T-helper 17 cell (primary cell): ENCODE measurements at places on chromosomes 12 and 14.

GRCh38 chr12:124852329-124852831, 11.3 kb downstream of the SCARB1 start:
- H3K4me1 ChIP-seq, result peaks cover 18% of the 10 kb centered on the region
- DNase-seq, result no peak
- H3K27me3 ChIP-seq, result peaks cover 10% of the 10 kb centered on the region
- no peak overlapping the region for H3K4me3 ChIP-seq

DNA sequence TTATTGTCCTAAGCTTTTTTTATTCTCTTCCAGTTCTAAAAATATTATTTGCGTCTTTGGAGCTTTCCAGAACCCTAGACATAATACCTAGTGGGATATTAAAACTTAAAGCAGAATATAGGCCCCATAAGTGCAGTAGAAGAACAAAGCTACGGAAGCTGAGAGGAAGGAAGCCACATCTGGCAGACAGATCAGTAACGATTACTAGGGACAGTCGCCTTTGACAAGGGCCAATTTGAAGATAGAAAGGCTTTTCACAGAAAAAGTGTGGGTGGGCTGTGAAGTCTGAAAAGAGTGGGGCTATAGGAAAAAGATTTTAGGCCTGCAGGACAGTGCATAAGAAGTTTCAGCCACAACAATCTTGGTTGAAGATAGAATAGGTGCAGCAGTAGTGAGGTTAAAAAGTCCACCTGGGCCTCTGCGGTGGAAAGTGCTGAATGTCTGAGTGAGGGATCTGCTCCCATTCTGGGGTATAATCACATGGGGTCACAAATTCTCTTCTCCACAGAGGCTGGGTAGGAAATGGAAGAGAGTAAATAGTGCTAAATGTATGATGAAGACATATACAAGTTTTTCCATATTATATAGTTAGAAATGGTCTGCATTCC, 114.5 kb downstream of the CMAS start:
- no peaks in the 10 kb centered on the region for H3K27me3 ChIP-seq
- no peak for DNase-seq
- H3K4me1 ChIP-seq, result peaks cover 33% of the 10 kb centered on the region
- H3K27ac ChIP-seq, result peak overlapping the region; percentile 51
- H3K36me3 ChIP-seq, result peaks cover 2% of the 10 kb centered on the region
- peak overlapping the region; percentile 43 for H3K4me3 ChIP-seq

DNA sequence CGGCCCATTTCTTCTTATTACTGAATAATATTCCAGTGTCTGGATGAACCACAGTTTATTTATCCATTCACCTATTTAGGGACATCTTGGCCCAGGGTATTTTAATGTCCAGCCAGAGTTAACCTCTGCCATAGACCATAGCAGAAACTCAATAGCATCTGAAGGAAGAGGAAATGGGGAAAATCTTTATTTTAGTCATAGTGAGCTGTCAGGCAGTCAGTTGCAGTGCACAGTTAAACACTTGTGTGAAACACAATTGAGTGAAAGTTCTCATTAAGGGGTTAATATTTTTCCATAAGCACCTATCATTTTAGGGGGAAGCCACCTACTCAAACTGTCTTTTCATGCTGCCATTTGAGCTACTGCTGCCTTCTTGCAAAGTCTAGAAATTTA, 197.3 kb upstream of the PPFIA2 start:
- no peak overlapping the region for H3K27ac ChIP-seq
- no peaks in the 10 kb centered on the region for H3K27me3 ChIP-seq
- peaks cover 2% of the 10 kb centered on the region for H3K4me1 ChIP-seq
- no peaks in the 10 kb centered on the region for H3K36me3 ChIP-seq

- H3K36me3 ChIP-seq, result no peaks in the 10 kb centered on the region
- H3K4me1 ChIP-seq, result peaks cover 7% of the 10 kb centered on the region
- H3K4me3 ChIP-seq, result no peak overlapping the region
- no peak overlapping the region for H3K27ac ChIP-seq
Measured at GRCh38 chr14:21109377-21110138, 8.7 kb downstream of the TMEM253 start.

GRCh38 chr12:103814436-103814835, 26.6 kb downstream of the NT5DC3 start:
- H3K27me3 ChIP-seq, result no peaks in the 10 kb centered on the region
- H3K4me1 ChIP-seq, result peaks cover 2% of the 10 kb centered on the region
- H3K36me3 ChIP-seq, result peaks cover 4% of the 10 kb centered on the region
- H3K4me3 ChIP-seq, result no peak overlapping the region
- no peak overlapping the region for H3K27ac ChIP-seq

DNA sequence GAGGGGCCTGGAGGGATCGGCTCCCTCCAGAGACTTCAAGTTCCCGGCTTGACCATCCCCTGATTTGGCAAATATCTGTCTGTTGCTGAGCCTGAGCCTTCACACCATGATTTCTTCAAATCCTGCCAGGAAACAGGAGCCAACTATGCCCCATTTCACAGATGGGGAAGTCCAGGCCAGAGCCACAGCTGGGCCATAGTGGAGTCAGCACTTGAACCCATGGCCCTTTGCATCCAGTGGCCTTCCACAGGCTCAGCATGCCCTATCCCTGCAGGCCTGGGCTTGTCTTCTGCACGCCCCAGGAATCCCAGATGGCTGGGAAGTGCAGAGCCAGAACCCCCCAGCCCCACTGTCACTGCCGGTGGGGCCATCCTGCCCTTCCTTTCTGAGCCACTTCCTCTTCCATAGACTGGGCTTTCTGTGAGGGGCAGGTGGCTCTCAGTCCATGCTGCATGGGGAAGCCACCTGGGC, 44.9 kb downstream of the CYP46A1 start:
- H3K4me1 ChIP-seq, result peaks cover 2% of the 10 kb centered on the region
- no peak overlapping the region for H3K27ac ChIP-seq
- peaks cover 48% of the 10 kb centered on the region for H3K27me3 ChIP-seq

DNA sequence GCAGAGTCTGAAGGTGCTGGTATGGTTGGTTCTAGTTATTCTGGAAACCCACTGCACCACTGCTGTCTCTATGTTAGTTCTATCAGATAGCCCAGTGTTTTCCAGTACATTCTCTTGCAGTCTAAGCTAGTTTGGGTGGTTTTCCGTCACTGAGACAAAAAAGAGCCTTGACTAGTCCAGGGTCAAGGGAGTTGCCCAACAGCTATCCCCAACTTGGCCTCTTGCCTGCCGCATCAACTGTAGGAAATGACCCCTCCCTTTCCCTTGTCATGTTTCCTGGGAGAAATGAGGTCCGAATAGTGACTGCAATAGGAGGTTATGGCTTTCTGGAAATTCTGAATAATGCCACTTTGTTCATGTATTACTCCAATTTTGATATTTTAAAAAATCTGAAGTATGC, 160.4 kb downstream of the EFCAB11 start:
- DNase-seq, result no peak
- no peak overlapping the region for H3K27ac ChIP-seq
- peaks cover 3% of the 10 kb centered on the region for H3K36me3 ChIP-seq

- no peak overlapping the region for H3K4me3 ChIP-seq
- H3K36me3 ChIP-seq, result peaks cover 2% of the 10 kb centered on the region
- no peak overlapping the region for H3K27ac ChIP-seq
- peaks cover 2% of the 10 kb centered on the region for H3K4me1 ChIP-seq
- no peak for DNase-seq
- no peaks in the 10 kb centered on the region for H3K27me3 ChIP-seq
Measured at GRCh38 chr12:131941116-131941986, 8.4 kb upstream of the EP400 start.

DNA sequence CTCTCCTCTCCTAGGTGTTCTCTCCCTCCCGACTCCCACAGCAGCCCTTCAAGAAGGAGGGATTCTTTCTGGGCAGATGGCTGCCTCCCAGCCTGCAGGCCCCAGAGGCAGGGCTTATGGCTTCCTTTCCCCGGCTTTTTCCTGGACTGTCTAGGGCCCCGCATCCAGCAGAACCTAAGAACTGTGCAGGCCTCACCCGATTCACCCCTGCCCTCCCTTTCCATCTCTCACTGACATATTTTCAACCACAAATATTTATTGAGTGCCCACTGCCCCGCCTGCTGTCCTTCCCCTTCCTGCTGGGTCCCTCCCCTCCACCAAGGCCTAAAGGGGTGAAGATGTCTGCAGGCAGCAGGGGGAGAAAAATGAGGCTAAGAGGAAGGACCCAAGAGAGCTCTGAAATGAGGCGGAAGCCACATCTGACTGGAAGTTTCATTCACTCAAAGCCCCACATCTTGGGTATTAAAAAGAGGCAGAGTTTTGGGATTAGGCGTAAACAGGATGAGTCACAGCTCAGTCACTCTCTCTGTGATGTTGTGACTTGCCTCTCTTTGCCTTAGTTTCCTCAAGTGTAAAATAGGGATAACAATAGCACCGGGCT, 2.9 kb downstream of the SCNN1A start:
- DNase-seq, result no peak
- H3K27me3 ChIP-seq, result peaks cover 7% of the 10 kb centered on the region
- H3K4me3 ChIP-seq, result peak overlapping the region; percentile 36
- no peak overlapping the region for H3K27ac ChIP-seq
- no peaks in the 10 kb centered on the region for H3K36me3 ChIP-seq
- H3K4me1 ChIP-seq, result peaks cover 29% of the 10 kb centered on the region

DNA sequence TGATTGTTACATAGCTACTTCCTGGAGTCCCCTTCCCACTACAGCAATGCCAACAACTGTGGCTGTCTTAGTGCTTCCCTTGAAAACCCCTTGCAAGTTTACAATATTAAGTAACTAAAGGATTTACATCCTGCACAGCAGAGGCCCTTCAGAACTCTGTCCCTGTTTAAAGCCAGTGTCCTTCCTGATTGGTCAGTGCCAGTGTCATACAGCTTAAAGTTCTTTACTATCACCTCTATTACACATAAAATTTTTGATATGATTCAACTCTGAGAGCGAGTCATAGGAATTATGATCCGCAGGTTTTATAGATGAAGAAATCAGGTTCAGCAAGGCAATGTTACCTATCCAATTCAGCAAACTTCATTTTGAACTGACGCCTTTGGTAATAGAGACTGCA, 91.4 kb upstream of the ALX1 start:
- DNase-seq, result no peak
- no peaks in the 10 kb centered on the region for H3K36me3 ChIP-seq
- no peak overlapping the region for H3K4me3 ChIP-seq
- no peaks in the 10 kb centered on the region for H3K4me1 ChIP-seq

DNA sequence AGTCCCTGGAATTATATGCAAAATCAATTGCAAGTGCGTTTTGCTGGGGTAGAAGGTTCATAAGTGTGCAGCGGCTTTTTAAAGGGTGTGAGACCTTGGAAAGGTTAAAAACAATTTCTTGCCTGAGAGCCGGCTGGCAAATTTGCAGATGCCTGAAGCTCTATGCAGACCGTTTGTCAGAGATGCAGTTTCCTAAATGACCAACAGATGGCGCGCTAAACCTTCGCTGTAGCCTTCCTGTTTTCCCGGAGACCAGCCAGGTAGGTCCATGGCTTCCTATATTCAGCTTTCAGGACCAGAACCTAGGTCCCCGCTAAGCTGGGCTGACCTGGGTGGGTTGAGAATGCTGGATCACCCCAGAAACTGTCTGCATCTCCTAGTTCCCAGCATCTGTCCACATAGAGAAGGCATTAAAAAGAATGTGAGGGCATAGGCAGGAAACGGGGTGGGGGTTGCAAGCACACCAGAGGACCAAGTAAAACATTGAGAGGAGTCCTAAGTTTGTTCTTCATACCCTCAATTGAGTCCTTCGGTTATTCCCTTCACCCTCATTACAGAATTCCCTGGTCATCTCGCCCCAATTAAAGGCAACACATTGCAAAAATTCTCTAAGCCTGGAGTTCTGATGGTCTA, 5.7 kb upstream of the NOS1 start:
- H3K36me3 ChIP-seq, result no peaks in the 10 kb centered on the region
- no peaks in the 10 kb centered on the region for H3K4me1 ChIP-seq
- DNase-seq, result peak; percentile 18

DNA sequence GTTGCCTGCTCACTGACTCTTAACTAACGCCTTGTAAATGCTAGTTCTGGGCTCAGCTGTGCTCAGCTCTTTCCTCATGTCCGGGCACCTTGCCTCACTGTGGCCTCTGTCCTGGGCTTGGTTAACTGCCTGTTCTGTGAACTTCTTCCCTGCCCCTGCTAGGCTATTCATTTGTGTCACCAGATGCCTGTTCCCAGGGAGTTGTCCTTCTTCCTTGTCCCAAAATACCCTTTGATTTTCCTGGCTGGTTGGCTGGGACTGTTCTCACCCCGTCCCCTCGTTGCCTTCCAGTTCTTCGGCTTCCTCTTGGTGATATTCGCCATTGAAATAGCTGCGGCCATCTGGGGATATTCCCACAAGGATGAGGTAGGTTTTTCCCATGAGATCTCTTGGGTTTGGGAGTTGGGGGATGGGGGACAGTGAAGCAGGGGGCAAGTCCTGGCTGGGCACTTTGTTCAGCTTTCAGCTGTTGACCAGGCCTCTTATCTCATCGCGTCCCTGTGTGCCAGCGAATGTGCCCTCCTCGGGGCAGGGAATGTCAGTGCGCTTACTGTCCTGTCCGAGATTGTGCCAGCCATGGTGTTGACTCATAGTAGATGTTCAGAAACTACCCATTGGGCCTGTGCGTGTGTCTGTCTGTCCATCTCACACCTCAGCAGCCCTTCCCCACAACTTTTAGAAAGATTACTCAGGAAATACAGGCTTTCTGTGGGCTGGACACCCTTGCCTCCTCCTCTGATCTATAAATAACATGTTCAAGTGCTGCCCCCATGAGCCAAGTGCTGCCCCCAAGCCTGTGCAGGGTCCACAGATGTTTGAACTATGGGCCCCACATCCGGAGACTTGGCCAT, 33.1 kb downstream of the CD9 start:
- H3K27me3 ChIP-seq, result peaks cover 23% of the 10 kb centered on the region
- no peak overlapping the region for H3K4me3 ChIP-seq
- no peak for DNase-seq
- H3K36me3 ChIP-seq, result peaks cover 11% of the 10 kb centered on the region
- peak overlapping the region; percentile 37 for H3K27ac ChIP-seq

GRCh38 chr14:99534863-99535262, 53.7 kb downstream of the CCNK start:
- no peak overlapping the region for H3K4me3 ChIP-seq
- DNase-seq, result no peak
- no peaks in the 10 kb centered on the region for H3K27me3 ChIP-seq
- peaks cover 3% of the 10 kb centered on the region for H3K4me1 ChIP-seq
- H3K27ac ChIP-seq, result no peak overlapping the region

DNA sequence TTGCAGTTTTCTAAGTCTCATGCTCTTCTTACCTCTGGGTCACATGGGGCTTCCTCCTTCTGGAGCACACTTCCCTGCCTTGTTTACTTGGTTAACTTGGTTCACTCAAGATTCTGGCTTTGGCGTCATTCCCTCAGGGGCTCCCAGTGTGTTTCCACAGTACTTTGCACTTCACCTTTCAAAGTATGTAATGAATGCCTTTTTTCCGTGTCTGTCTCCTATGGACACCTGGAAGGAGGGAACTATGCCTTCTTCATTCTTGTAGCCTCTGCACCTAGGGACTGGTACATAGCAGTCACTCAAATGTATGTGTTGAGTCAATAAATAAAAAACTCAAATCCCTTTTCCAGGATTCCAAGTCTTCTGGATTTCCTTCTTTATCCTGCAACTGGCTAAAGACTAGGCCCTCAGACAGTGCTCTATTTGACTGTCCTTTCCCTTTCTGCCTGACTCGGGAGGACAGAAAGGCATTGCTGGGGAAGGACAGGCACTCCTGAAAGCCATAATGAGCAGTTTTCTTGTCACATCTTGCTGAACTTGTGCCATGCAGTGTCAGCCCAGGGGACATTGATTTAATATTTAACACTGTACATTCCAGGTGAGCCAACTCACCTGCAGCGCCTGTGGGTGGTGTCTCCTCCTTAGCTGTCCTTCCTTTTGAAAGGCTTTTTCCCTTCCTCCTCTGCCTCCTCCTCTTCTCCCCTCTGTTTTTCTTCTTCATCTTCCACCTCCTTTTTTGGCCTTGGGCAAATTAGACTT, 12.8 kb downstream of the MYRFL start:
- DNase-seq, result no peak
- H3K27me3 ChIP-seq, result peaks cover 37% of the 10 kb centered on the region
- H3K4me3 ChIP-seq, result no peak overlapping the region
- H3K36me3 ChIP-seq, result peaks cover 3% of the 10 kb centered on the region
- H3K4me1 ChIP-seq, result no peaks in the 10 kb centered on the region
